ENCODE measurements at places on chromosomes 2 and 18.

DNA sequence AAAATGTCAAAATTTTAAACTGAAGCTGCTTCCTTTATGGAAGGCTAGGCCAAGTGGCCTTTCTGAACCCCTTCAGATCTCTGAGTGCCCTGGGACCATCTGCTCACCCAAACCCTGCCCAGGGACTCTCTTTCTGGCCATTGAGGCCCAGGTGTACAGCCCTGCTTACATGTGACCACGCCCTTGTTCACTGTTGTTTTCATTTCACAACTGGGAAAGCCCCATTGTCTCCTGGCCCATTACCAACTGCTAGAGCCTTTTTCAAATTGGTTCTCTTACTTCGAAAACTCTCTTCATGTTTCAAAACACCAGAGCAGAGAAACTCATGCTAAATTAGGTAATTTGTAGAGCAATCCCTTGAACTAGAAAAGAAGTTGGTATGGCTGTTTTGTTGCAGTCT is 219.5 kb upstream of the TANK start:
- H3K4me1 ChIP-seq = no peaks in the 10 kb centered on the region
- H3K36me3 ChIP-seq = no peaks in the 10 kb centered on the region
- no peak overlapping the region for H3K27ac ChIP-seq
- H3K27me3 ChIP-seq = no peaks in the 10 kb centered on the region

DNA sequence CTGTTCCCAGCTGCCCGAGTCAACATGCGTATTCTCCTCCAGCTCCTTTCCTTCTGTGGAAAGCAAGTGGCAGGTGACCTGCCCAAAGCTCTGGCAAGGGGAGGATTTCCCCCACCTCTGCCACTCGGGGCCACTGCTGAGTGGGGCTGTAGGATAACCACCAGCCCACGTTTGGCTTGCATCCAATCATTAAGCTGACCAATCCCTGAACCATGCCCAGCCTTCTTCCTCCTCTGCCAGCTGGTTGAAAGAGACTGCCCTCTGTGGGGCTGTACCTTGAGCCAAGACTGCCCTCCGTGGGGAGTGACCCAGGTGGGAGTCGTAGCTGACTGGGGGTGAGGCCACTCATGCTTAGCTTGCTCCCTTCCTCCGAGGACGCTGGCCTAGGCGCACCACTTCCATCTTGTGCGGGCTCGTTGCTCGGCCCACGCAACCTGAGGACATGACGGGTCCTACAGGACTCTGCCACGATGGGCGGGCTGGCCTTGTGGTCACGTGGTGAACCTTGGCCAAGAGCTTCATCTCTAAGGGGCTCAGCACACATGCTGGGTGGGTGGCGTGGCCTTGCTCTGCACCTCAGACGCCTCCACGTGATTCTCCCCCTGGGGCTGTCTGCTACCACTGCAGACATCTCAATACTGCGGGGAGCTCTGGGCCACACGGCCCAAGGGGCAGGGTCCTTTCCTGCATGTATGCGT is 112.1 kb downstream of the NDUFA10 start:
- H3K4me3 ChIP-seq = no peak overlapping the region
- no peaks in the 10 kb centered on the region for H3K36me3 ChIP-seq
- no peak for DNase-seq
- no peaks in the 10 kb centered on the region for H3K27me3 ChIP-seq
- H3K4me1 ChIP-seq = no peaks in the 10 kb centered on the region

GRCh38 chr2:113760400-113760799 is 4.0 kb upstream of the SLC35F5 start:
- H3K4me3 ChIP-seq = no peak overlapping the region
- peaks cover 13% of the 10 kb centered on the region for H3K4me1 ChIP-seq
- no peak overlapping the region for H3K27ac ChIP-seq
- H3K27me3 ChIP-seq = no peaks in the 10 kb centered on the region
- H3K36me3 ChIP-seq = no peaks in the 10 kb centered on the region
- DNase-seq = no peak

GRCh38 chr2:146079216-146079615 is 1559.3 kb upstream of the ZEB2 start:
- H3K27ac ChIP-seq = no peak overlapping the region

DNA sequence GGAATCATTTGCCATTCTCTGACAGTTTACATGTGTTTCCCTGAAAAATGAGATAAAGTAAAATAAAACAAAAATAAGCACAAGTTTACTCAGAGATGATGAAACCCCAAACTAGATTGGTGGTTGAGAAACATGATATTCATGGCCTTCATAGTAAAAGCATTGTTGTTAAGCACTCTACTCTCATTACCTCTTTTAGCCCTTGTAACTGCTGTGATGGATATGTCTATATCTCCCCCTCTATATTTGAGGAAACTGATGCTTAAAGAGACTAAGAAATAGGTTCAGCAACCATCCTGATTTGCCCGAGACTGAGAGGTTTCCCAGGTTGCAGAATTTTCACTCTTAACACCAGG is 33.9 kb upstream of the GALNT3 start:
- H3K36me3 ChIP-seq = no peaks in the 10 kb centered on the region
- H3K4me3 ChIP-seq = no peak overlapping the region
- H3K27me3 ChIP-seq = no peaks in the 10 kb centered on the region
- no peak for DNase-seq
- H3K4me1 ChIP-seq = no peaks in the 10 kb centered on the region
- H3K27ac ChIP-seq = no peak overlapping the region

GRCh38 chr2:47508641-47509040 is 105.7 kb downstream of the MSH2 start:
- no peak for DNase-seq
- no peaks in the 10 kb centered on the region for H3K36me3 ChIP-seq
- no peak overlapping the region for H3K27ac ChIP-seq
- no peaks in the 10 kb centered on the region for H3K27me3 ChIP-seq
- H3K4me1 ChIP-seq = no peaks in the 10 kb centered on the region
- no peak overlapping the region for H3K4me3 ChIP-seq
